Motor neuron (in vitro differentiated cells): ENCODE measurements at places on chromosomes 1 and 21.

DNA sequence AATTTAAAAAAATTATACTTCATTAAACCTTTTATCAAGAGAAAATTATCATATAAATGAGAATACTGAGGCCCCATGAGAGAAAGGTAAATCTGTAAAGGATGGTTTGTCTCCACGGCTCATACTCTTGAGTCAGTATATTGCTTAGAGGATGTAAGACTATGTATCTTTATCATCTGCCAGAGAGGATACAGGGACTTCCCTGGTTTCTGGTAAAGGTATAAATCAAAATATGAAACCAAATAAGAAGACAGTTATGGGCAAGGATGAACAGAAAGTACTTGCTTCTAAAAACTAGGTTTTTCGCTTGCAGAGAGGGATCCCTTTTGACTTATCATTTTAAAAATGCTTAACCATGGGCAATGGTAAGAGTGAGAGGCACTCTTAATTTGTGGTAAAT is 112.4 kb downstream of the POU2F1 start:
- no peak for ATAC-seq

DNA sequence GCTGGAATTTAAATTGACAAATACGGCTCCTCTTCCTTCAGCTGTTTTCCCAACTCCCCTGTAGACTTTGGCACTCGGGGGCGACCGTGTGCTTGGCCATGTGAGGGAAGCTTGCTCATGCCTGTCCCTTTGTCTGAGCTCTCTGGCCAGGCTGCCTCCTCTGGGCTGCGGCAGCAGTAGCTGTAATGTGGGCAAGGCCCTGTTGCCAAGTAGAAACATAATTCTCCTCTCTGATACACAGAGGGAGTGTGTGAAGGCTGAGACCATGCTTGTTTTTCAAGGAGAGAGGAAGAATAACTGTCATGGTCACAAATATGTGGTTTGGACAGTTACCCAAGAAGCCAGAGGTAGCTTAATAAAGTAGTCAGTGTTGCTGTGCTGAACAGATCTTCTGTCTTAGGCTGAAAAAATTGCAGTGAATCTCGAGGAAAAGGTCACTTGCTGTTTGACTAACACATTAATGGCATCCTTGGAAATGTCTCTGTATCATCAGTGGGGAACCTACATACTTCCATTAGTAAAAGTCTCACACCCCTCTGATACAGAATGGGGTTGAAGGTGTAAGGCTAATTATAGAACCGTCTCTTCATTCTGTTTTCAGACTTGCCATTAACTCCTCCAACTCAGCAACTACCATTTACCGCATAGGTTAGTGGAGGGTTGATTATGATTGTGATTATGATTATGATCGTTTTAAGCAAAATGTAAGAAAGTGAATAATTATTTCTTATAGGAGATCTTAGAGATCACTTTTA is 94.6 kb downstream of the TGFB2 start:
- ATAC-seq = peak; percentile 45

GRCh38 chr1:242522996-242523718 is 1.3 kb downstream of the PLD5 start:
- no peak for ATAC-seq

DNA sequence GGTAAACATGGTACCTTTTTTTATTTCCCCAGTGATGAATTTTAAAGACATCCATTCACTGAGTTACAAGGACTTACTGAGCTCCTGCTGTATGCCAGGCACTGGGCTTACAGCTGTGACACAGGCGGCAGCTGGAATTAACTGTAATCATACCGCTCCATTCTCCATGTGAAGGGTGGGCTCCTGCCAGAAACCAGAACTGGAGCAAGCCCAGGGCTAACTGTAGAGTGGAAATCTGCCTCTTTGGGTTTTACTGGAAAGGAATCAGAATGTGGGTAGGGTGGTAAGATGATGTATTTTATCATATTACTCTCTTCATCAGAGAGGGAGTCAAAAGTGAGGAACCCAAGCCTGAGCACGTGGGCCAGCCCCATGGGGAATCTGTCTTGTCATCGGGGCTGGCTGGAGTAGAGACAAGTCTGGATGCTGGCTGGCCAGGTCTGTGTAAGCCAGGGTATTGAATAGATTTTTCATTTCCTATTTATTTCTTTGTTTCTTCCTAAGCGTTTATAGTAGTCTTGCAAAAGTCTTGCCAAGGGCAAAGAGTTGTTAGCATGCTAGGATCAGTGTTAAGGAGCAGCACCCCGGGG is 21.5 kb downstream of the FGGY start:
- ATAC-seq = no peak

DNA sequence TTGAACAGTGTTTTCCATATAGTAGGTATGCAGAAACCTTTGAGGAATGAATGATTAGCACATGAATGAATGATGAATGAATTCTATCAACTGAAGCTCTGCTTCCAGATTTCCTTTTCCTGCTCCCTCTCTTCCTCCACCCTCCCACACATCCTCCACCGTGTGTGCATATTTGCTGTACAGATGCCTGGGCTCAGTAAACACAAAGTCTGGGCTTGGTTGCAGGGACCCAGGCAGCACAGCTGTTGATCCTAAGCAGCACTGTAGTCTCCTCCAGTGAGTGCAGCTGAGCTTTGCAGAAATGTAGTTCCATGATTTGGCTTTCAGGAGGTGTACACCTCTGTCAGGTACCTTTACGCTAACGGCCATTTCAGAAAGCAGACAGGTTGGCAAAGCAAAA is 611.7 kb downstream of the NUF2 start:
- no peak for ATAC-seq

DNA sequence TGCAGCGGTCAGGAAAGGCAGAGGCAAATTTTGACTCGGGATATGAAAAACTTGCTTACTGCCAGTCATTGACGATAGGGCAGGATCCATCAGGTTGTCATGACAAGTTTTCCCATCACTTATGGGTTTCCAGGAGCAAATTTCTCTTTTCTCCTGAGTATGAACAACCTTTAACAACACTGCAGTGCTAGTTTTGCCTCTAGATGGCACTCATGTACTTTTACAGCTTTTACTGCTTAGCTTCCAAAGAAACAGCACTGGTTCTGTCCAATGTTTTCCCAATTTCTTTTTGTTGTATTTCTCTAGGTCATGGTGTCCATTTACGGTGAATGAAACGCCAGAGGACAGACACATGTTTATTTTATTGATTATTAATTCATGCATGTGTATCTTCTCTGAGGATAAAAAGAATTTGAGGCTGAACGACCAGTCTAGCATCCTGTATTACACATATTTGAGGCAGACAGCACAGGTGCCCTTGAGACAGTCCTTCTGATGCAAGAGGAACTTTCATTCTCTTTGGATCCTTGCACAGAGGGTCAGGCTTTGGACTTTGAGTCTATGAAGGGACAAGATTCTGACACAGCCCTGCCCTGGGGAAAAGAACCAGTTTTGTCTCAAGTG is 112.3 kb upstream of the TRABD2B start:
- peak; percentile 80 for ATAC-seq

DNA sequence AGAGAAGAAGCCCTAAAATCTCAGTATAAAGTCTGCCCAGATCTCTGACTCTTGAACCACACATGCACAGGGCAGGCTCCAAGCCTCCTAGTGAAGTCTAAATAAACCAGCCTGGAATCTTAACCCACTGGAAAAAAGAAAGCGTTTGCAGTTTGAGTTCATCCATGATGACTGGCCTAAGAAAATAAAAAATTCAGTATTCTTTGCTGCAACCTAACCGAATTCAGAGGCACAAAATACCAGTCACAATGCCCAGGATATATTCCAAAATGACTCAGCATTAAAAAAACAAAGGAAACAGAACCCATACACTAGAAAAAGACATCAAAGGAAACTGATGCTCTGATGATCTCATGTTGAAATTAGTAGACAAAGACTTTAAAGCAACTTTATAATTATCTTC is 269.2 kb downstream of the SDCCAG8 start:
- no peak for ATAC-seq

GRCh38 chr1:202215472-202216130 is 22.0 kb downstream of the LGR6 start:
- no peak for ATAC-seq

DNA sequence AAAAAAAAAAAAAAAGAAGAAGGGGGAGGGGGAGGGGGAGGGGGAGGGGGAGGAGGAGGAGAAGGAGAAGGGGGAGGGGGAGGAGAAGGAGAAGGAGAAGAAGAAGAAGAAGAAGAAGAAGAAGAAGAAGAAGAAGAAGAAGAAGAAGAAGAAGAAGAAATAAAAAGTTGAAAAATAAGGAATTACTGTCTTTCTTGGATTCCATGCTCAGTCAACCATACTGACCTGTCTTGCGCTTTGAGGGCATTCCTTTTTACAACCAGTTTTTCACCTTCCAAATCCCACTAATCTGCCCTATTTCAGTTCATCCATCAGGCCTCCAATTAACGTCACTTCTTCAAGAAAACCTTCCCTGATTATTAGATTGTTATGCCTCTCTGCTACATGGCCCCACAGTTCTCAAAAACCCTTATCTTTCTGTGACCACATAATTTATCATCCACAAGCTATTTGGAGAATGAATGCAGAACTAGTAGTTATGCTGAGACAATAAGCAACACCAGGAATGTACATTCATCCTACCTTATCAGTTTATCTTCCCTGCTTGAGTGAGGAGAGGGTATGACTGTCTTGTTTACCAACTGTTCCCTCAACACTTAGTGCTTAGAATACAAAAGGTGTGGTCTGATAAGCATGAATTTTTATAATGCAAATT is 57.5 kb upstream of the GUCA2A start:
- no peak for ATAC-seq

DNA sequence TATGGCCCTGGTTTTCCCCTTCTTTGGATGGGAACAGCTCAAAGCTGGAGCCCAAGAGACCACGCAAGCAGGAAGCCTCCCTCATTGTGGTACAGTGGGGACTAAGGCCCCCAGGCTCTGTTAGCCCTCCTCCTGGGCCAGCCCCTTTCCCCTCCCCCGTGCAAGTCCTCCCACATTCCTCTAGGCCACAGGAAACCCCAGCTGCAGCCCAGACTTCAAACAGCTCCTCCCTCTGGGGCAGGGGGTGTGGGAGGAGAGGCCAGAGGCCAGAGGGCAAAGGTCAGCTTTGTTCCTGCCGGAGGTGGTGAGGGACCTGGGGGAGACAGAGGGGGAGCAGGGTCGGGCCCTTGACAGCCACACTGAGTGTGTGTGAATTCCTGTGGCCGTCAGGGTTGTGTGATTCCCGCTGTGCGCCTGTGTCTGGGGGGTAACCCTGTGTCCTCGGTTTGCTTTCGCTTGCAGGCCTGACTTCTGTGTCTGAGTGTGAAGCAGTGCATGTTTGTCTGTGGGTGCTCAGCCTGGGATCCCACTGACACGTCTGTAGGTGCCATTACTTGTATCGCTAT is 3.4 kb upstream of the AHDC1 start:
- no peak for ATAC-seq

DNA sequence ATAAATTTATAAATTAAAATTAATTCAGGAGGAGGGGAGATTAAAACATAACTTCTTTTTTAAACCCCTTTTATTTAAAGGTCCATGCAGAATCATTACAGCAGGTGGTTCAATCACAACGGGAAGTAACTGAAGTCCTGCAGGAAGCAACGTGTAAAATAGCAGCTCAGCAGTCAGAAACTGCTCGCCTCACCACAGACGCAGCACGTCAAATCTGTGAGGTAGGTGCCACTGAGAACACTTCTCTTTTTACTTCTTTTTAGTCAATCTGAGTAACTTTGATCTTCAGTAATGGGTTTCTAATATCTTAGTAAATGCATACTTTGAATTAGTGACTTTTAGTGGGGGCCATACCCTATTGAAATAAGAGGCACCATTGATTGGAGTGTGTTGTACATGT is 87.0 kb downstream of the CEP350 start:
- ATAC-seq = no peak

GRCh38 chr1:240030236-240030635 is 61.4 kb upstream of the FMN2 start:
- no peak for ATAC-seq

- ATAC-seq = peak; percentile 91
Observed at GRCh38 chr1:37240897-37241296, 206.6 kb upstream of the GRIK3 start.

GRCh38 chr1:162065016-162065415 is 4.5 kb upstream of the NOS1AP start:
- no peak for ATAC-seq

- no peak for ATAC-seq
Observed at GRCh38 chr1:178644308-178645120, 80.5 kb upstream of the RALGPS2 start.

DNA sequence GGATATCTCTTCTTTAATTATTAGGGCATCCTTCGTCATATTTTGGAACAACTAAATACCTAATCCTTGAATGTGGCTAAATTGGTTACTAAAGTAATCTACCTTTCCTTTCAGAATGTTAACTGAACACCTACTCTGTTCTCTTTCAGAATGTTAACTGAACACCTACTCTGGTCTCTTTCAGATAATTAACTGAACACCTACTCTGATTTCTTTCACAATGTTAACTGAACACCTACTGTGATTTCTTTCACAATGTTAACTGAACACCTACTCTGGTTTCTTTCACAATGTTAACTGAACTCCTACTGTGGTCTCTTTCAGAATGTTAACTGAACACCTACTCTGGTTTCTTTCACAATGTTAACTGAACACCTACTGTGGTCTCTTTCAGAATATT is 21.9 kb downstream of the RAB7B start:
- no peak for ATAC-seq

- no peak for ATAC-seq
Observed at GRCh38 chr1:69523032-69523431, 44.7 kb upstream of the LRRC7 start.

DNA sequence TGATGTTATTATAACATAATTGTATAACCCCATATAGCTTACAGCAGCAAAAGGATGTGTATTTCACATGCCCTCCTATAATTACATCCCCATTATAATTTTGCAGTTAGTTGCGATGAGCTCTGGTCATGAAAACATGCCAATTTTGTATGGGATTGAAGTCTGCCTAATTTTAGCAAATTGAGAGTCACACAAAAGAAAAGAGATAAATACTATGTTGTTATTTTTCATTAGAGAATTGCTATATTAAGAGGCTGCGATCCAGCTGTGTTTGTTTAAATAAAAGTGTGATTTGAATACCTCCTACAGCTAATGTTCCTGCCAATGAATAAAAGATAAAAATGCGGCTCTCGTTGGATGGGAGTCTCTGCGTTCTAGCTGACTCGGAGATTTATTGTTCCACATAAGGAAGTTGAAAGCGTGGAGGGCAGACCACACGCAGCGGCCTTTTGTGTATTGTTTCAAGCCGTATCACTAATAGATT is 461.0 kb upstream of the NFIA start:
- ATAC-seq = peak; percentile 88

DNA sequence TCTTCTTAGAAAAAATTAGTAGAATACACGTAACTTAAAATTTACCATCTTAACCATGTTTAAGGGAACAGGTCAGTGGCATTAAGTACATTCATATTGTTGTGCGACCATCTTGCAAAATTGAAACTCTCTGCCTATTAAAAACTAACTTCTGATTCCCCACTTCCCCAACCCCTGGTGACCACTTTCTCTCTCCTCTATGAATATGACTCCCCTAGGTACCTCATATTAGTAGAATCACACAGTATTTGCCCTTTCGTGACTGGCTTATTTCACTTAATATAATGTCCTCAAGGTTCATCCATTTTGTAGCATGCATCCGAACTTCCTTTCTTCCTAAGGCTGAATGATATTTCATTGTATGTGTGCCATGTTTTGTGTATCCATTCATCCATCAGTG is 15.1 kb upstream of the TARBP1 start:
- no peak for ATAC-seq

GRCh38 chr1:207014728-207015127 is 17.8 kb downstream of the C1orf116 start:
- no peak for ATAC-seq

- no peak for ATAC-seq
Observed at GRCh38 chr1:20462397-20462796, 23.6 kb downstream of the CAMK2N1 start.

- no peak for ATAC-seq
Observed at GRCh38 chr1:91821126-91821868, 64.7 kb downstream of the TGFBR3 start.

- ATAC-seq = peak; percentile 77
Observed at GRCh38 chr1:202623075-202623474, 87.2 kb downstream of the SYT2 start.
